ENCODE measurements at places on chromosomes 7 and 10.

DNA sequence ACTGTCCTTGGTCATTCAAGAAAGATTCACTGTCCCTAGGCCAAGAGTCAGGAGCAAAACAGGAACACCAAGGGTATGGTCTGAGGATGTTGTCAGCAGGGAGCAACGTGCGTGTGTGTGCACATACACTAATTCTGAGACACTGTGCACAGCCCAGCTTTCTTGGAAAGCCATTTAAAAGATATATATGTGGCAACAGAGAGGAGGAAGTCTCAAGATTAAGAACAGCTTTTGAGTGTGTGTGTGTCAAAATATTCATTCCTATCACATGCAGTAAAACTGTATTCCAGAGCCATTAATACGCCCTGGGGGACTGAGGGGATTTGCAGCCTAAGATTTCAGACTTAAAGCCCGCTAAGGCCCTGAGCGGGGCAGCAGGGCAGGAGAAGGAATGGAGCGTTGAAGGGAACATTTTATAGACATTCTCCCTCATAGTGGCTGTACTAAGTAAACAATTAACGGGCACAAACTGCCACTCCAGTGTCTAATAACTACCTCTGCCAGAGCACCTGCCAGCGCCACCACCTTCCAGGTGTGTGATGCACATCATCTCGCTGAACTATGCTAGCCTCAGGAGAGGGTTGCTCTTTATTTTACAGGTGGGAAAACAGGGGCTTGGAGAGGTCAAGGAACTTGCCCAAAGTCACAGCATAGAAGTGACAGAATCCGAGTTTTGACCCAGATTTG lies 2.0 kb downstream of the NOD1 start:
- peak; percentile 77 for DNase-seq

DNA sequence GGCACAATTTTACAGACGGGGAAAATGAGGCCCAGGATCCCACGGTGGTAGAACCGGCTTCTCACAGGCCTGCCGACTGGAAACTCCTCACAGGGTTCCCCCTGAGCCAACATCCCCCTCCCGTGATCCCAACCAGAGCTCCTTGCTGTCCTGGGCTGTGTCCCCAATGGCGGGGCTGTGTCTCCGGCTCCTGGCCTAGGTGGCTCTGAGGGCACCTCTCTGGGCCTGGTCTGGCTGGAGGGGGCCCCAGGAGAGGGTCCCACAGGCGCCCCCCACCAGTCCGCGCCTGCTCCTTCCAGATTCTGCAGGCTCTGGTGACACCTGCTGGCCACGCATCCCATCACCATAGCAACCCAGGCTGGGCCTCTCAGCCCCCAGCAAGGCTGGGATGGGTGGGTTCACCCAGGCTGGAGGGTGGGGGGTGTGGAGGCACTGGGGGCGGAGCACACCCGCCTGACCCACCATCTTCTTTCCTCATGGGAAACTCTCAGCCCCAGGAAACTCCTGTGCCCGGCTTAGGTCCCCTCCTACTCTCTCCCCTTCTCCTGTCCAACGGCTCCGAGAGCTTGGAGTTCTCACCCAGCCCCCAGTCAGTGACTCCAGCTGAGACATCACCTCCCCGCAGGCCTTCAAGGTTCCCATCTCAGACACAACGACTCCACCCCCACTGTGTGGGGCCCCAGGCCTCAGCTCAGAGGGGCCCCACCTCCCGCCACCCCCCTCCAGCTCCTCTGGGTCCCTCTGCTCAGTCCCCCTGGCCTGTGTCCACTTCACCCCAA lies 27.1 kb upstream of the TNRC18 start:
- peak; percentile 33 for DNase-seq

DNA sequence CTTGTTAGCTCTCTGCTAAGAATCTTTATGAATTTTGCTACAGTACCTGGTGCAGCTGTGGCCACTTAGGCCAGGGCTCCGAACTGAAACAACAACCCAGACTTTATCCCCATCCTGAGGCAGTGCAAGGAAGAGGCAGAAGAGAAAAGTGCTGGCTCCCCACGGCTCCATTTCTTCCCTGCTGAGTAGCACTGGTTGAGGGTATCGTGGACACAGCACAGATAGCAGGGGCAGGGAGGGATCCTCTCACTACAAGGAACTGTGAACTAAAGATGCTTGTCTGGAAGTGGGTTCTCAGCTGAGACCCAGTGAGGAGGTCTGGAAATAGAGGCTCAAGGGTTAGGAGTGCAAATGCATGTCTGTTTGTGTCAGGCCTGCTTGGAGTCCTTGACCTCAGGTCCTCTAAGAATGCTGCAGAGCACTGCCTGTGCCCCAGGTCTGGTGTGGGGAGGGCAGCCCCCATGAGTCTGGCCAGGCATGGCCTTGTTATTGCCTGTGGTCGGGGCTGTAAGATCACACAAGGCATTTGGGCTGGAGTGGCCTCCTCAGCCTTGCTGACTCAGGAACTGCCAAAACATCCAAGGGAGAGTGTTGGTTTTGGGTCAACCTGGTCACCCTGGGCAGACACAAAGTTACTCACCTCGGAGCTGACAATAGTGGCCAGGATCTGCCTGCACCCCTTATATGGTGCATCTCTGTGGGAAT lies 58.1 kb downstream of the DMBT1 start:
- no peak for DNase-seq

DNA sequence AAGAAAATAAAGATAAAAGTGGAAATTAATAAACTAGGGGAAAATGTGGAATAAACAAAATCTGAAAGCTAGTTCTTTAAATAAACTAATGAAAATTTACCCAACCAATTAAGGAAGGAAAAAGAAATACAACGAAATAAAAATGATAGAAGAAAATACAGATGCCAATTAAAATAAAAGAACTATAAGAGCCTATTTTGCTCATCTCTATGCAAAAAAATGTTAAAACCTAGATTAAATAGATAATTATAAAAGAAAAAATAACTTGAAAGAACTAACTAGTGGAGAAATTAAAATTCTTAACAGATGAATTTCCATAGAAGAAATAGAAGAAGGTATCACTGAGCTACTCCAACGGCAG lies 32.7 kb downstream of the PKD1L1 start:
- DNase-seq: no peak

GRCh38 chr10:43292755-43293676 lies 26.2 kb upstream of the RASGEF1A start:
- DNase-seq: peak; percentile 52

GRCh38 chr7:153022475-153023193 lies 263.1 kb downstream of the ACTR3B start:
- DNase-seq: no peak

DNA sequence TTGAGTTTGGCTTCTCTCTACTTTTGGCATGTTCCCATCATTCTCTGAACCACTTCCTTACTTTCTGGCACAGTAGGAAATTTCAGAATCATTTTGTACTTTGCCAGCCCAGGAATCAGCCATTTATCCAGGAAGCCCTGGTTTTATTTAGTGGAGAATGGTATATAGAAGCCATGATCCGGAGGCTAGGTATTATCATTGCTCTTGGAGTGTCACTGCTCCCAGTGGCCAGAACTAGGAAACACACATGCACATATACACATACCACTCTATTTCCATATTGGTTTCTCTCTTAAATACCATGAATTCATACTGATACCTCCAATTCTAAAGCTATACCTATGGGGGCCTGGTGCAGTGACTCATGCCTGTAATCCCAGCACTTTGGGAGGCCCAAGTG lies 36.3 kb downstream of the SUFU start:
- DNase-seq: peak; percentile 35

GRCh38 chr10:117005026-117005526 lies at the start of gene SHTN1:
TSS of gene SHTN1 (minus strand) at chr10:117005187. CDS start at chr10:117005079, 108 bp downstream.
- DNase-seq: peak; percentile 59

DNA sequence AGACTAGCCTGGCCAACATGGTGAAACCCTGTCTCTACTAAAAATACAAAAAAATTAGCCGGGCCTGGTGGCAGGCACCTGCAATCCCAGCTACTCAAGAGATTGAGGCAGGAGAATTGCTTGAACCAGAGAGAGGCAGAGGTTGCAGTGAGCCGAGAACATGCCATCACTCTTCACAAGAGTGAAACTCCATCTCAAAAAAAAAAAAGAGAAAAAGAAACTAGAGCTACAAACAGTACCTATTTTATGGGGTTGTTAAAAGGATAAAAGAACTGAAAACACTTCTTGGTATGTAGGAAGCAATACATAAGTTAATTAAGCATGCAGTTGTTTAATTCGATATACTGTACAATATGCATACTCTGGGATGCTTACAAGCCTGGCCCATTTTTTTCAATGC lies 216.9 kb downstream of the SORCS1 start:
- DNase-seq: no peak

- no peak for DNase-seq
Measured at GRCh38 chr10:70693619-70694335, 21.5 kb downstream of the ADAMTS14 start.

DNA sequence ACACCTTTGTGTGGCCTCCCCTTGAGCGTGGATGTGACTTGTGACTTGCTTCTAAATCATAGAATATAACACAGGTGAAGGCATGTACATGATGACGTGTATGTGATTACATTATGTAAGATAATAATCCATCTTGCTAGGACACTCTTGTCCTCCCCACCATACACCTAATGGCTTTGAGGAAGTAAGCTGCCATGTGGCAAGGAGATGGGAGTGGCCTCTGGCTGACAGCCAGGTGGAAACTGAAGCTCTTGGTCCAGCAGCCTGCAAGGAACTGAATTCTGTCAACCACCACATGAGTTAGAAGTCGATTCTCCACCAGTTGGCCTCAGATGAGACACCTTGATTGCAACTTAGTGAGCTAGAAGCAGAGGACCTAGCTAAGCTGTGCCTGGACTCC lies 67.4 kb upstream of the ELN start:
- no peak for DNase-seq

- DNase-seq: no peak
Measured at GRCh38 chr7:20594023-20594422, 21.4 kb upstream of the ABCB5 start.

GRCh38 chr7:7565746-7566650 lies 686 bp upstream of the MIOS start:
- DNase-seq: no peak

DNA sequence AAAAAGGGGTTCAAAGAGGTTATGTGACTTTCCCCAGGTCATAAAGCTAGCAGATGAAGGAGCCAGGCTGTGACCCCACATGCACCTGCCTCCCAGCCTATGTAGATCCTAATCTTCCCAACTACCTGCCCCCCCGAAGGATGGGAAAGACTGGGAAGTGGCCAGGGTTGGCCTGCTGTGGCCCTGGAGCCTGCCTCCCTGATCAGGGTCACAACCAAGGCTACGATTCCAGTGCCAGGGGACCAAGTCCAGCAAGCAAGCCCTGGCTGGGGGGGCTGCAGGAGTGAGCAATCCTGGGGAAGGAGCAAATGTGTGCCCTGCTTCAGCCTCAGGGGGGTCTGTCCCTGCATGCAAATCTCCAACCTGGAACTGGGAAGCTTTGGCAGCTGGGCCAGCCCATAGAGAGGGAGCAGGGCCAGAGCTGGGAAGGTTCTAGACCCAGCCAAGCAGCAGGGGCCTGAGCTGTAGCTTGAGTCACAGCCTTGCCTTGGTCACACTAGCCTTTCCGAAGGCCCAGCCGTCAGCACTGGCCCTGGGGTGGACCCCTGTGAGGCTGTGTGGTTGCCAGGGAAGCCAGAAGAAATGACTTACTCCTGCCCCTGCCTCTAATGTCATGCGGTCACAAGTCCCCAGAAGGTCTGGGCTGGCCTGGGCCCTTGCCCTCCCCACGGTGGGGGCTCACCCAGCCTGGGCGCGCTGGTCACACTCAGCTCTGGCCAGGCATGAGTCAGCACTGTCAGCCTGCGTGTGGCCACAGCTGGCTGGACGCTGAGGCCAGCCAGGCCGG lies 96.4 kb upstream of the ZMIZ1 start:
- peak; percentile 67 for DNase-seq

DNA sequence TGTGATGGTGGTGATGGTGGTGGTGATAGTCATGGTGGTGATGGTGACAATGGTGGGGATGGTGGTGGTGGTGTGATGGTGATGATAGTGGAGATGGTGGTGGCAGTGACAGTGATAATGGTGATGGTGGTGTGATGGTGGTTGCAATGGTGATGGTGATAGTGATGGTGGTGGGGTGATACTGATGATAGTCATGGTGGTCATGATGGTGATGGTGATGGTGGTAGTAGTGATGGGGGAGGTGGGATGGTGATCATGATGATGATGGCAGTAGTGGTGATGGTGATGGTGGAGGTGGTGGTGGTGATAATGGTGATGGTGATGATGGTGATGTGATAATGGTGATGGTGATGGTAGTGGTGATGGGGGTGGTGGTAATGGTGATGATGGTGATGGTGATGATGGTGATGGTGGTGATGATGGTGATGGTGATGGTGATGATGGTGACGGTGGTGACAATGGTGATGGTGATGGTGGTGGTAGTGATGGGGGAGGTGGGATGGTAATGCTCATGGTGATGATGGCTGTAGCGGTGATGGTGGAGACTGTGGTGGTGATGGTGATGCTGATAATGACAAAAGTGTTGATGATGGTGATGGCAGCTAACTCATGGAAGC lies 4.7 kb upstream of the PWWP2B start:
- DNase-seq: no peak

DNA sequence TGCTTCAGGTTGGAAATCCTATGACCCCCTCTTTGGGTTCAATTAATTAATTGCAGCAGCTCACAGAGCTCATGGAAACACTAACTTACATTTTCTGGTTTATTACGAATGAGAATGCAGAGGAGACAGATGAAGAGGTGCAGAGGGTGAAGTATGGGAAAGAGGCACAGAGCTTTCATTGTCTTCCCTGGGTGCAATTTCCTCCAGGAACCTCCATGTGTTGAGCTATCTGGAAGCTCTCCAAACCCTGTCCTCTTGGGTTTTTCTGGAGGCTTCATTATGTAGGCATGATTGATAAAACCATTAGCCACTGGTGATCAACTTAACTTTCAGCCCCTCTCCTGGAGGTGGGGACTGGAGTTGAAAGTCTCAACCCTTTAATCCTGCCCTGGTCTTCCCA lies 133.0 kb upstream of the AUTS2 start:
- DNase-seq: no peak

DNA sequence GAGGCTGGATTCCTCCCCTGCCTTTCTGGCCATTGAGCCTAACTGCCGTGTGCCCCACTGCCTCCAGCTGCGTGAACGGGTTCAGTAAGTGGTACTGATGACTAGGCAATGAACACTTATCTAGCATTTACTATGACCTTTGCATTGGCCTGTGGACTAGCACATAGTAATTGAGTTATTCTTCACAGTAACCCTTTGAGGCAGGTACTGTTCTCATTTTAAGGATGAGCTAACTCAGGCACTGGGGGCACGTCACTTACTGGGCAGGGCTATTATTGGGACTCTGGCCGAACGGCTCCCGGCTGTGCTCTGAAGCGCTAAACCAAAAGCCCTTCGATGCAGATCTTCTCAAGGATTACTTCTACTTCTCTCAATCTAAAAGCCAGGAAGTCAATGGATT lies 38.3 kb downstream of the WIPF3 start:
- no peak for DNase-seq

GRCh38 chr7:76294344-76295024 lies 8.0 kb upstream of the HSPB1 start:
- DNase-seq: peak; percentile 91

GRCh38 chr7:91915401-91916050 lies 25.1 kb upstream of the AKAP9 start:
- DNase-seq: no peak

DNA sequence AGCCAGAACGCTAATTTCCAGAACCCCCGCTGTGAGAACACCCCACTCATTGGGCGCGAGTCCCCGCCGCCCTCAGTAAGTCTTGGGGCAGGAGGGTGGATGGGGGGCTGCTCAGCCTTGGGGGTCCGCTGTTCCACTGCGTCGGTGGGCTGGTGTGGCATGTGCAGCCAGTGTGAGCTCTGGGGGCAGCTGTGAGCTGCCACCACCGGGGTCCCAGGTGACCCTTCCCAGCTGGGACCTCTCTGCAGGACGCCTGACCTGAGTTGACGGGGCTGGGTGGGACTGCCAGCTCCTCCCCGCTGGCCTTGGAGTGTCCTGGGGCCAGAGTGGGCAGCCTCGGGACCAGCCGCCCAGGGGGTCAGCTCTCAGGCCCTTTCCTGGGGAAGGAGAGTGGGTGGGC lies 27.2 kb downstream of the TTYH3 start:
- DNase-seq: no peak
